Fibroblast of mammary gland (primary cell): ENCODE measurements at places on chromosomes 5 and 9.

DNA sequence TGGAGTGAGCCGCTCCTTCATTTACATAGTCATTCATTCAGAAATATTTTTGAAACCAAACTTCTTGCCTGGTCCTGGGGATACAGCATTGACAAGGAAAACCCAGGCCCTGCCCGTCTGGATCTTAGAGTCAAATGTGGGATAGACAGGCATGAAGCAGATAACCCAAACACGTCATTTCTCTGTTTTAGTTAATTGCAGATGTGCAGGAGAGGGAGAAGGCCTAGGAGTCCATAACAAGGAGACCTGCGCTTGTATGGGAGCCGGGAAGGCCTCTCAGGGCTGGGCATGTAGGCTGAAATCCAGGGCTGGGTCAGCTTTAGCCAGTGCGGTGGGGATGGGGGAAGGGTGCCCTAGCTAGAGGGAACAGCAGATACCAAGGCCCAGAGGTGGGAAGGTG is 43.3 kb downstream of the PRRX2 start:
- DNase-seq, result peak; percentile 23

GRCh38 chr9:4620881-4621555 is 41.1 kb upstream of the PLPP6 start:
- peak; percentile 16 for DNase-seq

DNA sequence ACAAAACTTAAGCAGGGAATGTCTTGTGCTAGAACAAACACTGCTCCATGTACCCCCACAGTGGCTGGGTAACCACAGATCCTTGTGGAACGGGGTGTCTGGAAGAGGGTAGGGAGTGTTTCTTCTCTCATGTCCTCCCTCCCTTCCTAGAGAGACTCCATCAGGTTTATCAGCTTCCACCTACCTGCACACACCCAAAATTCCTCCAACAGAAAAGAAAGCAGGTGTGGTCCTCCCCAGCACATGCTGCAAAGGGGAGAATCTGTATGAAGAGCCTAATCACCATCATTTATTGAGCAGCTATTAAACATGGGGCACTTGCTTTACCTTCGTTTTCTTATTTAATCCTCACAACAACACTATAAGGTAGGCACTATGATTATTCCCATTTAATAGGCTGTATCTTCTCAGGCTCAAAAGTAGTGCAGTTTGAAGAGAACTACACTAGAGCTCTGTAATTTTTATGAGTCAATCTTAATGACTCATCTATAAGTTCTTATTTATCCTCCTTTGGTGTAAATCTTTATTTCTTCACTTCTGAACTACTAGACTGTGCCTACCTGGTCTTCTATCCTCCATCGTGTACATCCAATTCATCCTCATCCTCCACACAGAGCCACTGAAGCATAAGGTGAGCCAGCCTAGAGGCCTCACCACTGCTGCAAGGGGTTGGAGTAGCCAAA is 31.6 kb downstream of the C9orf40 start:
- DNase-seq, result peak; percentile 6

- peak; percentile 56 for DNase-seq
Measured at GRCh38 chr5:68924481-68925145, 169.2 kb upstream of the SLC30A5 start.

GRCh38 chr5:138466125-138466899 is 1.0 kb downstream of the EGR1 start:
- no peak for DNase-seq
